ENCODE measurements at places on chromosomes 13 and 19.

DNA sequence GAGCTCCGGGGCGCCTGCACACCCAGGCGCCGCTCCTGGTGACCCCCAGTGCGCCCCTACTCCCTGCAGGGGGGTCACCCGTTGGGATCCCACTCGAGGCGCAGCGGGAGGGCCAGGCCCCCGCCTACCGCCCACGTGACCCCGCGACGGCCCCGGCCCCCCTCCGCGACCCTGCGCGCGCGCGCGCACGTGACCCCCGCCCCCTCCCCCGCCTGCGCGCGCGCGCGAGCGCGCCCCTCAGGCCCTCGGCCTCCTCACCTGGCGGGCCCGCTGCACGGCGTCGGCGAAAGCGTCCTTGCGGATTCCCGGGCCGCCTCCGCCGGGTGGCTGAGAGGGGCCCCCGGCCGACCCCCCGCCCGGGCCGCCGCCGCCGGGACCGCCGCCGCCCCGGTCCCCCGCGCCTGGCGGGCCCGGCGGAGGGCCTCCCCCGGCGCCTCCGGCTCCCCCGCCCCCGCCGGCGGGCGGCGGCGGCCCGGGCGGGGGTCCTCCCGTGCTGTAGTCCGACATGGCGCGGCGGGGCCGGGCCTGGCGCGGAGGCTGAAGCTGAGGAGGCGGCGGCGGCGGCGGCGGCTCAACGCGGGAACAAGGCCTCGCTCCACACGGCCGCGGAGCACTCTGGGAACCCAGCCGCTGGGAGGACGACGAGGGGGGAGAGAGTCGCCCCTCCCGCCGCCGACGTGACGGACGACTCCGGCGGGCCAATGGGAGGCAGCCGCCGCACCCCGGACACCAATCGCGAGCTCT lies at the start of gene KHSRP:
KHSRP (minus strand) TSS at position 617 of the 744 bp plus-strand sequence; CDS start at position 507, 110 bp downstream.
- no peak for DNase-seq

GRCh38 chr13:70473907-70474306 lies 365.7 kb upstream of the KLHL1 start:
- no peak for DNase-seq

- no peak for DNase-seq
Observed at GRCh38 chr13:91381371-91381770, 17.1 kb upstream of the GPC5 start.

- no peak for DNase-seq
Observed at GRCh38 chr13:32503727-32504126, 34.9 kb downstream of the N4BP2L2 start.

GRCh38 chr19:45349430-45349941 lies 8.9 kb downstream of the KLC3 start:
- DNase-seq = no peak

DNA sequence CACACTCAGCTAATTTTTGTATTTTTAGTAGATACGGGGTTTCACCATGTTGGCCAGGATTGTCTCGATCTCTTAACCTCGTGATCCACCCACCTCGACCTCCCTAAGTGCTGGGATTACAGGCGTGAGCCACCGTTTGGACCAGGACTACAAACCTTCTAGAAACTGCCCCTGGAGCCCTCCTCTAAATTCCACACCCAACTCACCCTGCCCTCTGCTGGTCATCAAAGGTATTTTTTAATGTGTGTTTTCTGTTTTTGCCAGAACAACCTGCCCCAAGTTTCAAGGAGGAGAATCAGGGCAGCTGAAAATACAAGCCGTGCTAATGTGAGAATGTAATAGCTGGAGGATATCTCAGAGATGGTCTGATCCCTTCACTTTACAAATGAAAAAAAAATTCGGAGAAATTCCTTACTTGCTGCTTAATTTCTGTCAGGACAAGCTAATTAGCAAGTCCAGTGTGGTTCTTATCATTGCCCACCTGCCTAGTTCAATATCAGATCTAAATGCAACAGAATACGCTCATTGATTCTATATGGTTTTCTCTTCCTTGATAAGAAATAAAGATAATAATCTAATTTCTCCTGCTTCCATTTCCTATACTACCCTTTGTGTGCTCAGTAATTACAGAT lies 4.1 kb downstream of the ATP8A2 start:
- DNase-seq = no peak

DNA sequence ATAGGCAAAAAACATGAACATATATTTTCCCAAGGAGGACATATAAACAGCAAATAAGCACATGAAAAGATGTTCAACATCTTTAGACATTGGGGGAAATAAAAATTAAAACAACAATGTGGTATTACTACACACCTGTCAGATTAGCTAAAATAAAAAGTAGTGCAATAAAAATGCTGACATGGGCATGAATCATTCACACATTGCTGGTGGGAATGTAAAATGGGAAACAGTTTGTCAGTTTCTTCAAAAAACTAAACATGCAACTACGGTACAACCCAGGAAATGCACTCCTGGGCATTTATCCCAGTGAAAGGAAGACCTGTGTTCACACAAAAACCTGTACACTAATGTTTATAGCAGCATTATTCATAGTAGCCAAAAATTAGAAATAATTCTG lies 5.3 kb upstream of the SUCLA2 start:
- no peak for DNase-seq
